ENCODE measurements at places on chromosomes 13 and 19. TPM values are rescaled to one million over a fixed set of nuclear protein-coding genes. Genes with fewer than 3 reads are reported as not detected.

Gene ZNF614
- 4.0 TPM for total RNA-seq

Gene RNF225
- not detected for total RNA-seq

Gene ZNF44
- total RNA-seq, result 17.8 TPM

Gene ZNF665
- 12.1 TPM for total RNA-seq

Gene NHLRC3
- 62.6 TPM for total RNA-seq

Gene MARK4
- total RNA-seq, result 17.6 TPM

Gene NTN5
- total RNA-seq, result not detected

Gene WDR87
- total RNA-seq, result not detected

Measured in subcutaneous adipose tissue (tissue), 4 donors.